Chondrocyte (in vitro differentiated cells): ENCODE measurements at places on chromosomes 7 and 10.

DNA sequence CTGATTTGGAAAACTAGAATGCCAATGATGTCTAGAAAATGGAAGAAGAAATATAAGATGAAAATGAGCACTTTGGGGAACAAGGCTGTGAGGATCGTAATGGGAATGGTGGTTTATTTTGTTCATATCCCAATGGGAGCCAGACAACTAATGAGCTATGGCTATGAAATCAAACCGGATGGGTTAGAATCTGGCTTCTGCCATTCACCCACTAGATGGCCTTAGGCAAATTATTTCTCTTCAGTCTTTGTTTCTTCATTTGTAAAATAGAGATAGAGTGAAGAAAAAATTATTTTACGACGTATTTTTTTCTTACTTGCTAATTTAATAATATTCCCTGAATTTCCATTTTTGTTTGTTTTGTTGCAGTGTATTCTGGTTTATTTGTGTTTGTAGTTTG lies 572.1 kb upstream of the IGFBP3 start:
- H3K27me3 ChIP-seq: no peaks in the 10 kb centered on the region
- no peak for DNase-seq
- H3K4me1 ChIP-seq: peaks cover 13% of the 10 kb centered on the region
- H3K27ac ChIP-seq: no peak overlapping the region

- peaks cover 16% of the 10 kb centered on the region for H3K27me3 ChIP-seq
- H3K36me3 ChIP-seq: no peaks in the 10 kb centered on the region
- H3K4me3 ChIP-seq: no peak overlapping the region
- no peak overlapping the region for H3K27ac ChIP-seq
- DNase-seq: no peak
These were observed 81.1 kb downstream of the RUNDC3B start for GRCh38 chr7:87709258-87709657.

GRCh38 chr10:84822931-84823630 lies 494.7 kb downstream of the CCSER2 start:
- H3K4me1 ChIP-seq: peaks cover 52% of the 10 kb centered on the region
- no peaks in the 10 kb centered on the region for H3K36me3 ChIP-seq
- no peaks in the 10 kb centered on the region for H3K27me3 ChIP-seq
- H3K27ac ChIP-seq: peak overlapping the region; percentile 20

DNA sequence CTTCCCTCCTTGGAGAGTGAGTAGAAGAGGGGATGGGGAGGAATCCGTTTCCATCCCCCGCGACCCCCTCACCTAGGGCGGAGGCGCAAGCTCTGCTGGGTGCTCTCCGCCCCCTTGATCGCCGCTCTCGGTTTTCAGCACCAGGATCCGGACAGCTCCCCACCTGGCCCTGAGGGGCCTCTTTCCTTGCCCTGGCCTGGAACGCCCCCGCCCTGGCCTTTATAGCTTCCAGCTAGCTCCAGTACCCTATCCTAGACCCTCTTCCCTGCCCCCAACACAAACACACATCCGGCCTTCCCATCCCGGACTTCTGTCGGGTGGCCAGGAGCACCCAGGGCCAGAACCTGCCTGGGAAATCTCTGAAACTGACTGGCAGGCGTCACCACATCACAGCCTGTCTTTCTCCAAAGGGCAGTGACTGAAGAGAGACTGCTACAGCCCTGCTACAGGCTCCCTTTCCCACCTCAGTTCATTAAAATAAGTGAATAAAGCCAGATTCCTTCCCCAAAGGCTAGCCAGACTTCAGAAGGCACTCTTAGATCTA lies 72.3 kb upstream of the LEP start:
- peak overlapping the region; percentile 49 for H3K4me3 ChIP-seq
- peaks cover 3% of the 10 kb centered on the region for H3K36me3 ChIP-seq
- DNase-seq: no peak
- H3K27ac ChIP-seq: no peak overlapping the region

GRCh38 chr7:23811540-23811939 lies 101.5 kb downstream of the STK31 start:
- no peaks in the 10 kb centered on the region for H3K36me3 ChIP-seq
- no peak overlapping the region for H3K27ac ChIP-seq
- H3K27me3 ChIP-seq: no peaks in the 10 kb centered on the region
- peaks cover 9% of the 10 kb centered on the region for H3K4me1 ChIP-seq
- no peak overlapping the region for H3K4me3 ChIP-seq
